ENCODE measurements at places on chromosomes 7 and 10.

DNA sequence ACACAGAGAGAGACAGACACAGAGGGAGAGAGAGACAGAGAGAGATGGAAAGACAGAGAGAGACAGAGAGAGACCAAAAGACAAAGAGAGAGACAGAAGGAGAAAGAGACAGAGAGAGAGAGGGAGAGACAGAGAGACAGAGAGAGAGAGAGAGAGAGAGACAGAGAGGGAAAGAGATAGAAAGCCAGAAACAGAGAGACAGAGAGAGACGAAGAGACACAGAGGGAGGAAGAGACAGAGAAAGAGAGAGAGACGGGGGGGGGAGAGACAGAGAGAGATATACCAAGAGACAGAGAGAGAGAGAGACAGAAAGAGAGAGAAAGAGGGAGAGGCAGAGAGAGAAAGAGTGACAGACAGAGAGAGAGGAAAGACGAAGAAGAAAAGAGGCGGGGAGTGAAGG lies 10.2 kb downstream of the VSTM4 start:
- DNase-seq, result no peak

DNA sequence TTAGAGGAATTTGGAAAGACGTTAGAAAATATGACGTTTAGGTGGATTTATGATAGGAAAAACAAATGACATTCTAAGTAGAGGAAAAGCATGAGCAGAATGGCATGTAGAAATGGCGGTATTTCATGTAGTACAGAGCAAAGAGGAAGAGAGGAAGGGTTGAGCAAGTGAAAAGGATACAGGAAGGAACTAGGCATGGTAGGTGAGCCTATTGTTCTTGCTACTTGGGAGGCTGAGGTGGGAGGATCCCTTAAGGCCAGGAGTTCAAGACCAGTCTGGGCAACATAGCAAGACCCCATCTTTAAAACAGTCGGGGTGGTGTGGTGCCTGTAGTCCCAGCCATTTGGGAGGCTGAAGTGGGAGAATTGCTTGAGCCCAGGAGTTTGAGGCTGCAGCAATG lies 1.2 kb downstream of the GTPBP10 start:
- no peak for DNase-seq

- no peak for DNase-seq
These were observed 25.8 kb downstream of the LAMB4 start for GRCh38 chr7:108104324-108104723.

DNA sequence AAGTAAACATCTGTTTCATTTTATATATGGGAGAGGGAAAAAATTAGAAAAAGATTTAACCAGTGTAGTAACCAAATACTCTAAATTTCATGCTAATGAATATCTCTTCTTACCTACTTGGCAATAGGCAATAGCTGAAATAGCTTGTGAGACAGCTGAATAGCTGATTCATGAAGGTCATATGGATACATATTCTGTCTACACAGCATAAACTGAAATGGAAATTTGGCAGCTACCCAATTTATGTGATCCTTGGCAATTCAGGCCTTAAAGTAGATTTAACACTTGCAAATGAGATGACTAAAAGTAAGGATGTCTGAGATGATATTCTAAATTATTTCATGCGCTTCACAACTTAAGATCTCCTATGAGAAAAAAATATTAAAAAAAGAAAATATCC lies 261.2 kb upstream of the SEMA3A start:
- no peak for DNase-seq

DNA sequence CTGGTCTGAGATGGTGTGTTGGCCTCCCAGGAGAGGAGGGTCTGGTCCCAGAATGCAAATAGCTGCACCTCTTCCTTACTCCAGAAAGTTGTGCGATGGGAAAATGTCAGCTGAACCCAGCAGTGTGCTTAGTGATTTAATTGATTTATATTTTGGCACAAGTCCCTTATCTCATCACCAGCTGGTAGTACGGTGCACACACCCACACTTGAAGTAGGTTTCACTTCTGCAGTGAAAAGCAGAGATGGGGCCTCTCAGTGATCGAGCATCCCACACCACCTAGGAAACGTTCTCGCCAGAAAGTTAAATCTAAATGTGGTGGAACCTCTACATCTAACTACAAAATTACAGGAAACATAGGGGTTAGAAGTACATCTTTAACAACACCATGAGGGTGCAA lies 80.4 kb downstream of the UBE3C start:
- no peak for DNase-seq

DNA sequence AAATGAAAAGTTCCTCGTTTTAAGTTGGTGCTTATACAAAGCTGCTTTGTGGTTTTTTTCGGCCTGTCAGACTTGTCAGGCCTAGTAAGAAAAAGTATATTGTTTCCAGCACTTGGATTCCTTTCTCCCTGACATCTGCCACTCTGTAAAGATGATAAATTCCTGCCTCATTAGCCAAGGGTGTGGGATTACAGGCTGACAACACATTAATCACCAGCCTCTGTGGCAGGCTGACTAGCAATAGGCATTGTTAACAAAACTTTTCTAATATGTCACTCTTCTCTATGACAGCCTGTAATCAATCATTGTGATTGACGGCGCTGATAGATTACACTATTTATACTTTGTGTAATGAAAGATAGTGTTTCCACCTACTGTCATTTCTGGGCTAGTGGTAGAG lies 682.5 kb downstream of the LRMDA start:
- DNase-seq, result peak; percentile 39

GRCh38 chr10:69303632-69304051 lies 25.3 kb downstream of the HK1 start:
- DNase-seq, result no peak

DNA sequence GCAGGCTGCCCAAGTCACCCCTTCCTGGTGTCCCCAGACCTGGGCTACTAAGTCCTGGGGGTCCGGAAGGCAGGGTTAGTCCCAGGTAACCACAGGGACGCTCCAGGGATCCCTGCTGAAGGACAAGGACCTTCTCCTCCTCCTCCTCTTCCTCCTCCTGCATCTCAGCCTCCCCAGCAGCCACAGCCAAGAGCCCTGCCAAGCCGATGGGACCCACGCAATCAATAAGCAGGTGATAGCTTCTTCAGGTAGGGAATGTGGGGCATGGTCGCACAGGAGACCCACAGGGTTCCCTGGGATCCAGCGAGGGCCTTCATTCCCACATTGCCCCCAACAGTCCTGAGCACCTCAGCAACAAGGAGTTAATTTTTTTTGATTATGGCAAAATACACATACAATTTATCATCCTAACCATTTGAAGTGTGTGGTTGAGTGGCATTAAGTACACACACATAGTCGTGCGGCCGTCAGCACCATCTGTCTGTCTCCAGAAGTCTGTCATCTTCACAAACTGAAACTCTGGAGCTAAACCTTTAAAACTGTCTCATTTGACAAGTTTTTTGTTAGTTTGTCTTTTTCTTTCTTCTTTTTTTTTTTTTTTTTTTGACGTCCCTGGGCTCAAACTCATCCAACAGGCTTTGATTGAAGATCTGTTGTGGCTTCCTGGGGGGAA lies 12.1 kb downstream of the CRYGN start:
- no peak for DNase-seq

DNA sequence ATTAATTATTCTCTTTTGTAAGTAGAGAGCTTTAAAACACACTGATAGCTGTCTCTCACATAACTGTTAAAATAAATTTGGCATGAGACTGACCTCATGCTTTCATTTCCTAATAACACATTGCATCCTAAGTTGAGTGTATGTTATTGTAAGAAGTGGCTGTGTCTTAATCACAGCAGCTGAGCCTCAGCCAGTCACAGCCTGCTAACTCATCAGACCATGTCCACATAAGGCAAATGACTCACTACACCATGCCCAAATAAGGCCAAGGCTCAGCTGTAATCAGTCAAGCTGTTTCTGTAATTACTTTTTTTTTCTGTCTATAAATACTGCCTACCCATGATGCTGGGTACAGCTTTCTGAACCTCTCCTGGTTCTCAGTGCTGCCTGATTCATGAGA lies 860.9 kb downstream of the XPNPEP1 start:
- no peak for DNase-seq

GRCh38 chr7:100122067-100122466 lies 2.6 kb downstream of the CNPY4 start:
- DNase-seq, result no peak

DNA sequence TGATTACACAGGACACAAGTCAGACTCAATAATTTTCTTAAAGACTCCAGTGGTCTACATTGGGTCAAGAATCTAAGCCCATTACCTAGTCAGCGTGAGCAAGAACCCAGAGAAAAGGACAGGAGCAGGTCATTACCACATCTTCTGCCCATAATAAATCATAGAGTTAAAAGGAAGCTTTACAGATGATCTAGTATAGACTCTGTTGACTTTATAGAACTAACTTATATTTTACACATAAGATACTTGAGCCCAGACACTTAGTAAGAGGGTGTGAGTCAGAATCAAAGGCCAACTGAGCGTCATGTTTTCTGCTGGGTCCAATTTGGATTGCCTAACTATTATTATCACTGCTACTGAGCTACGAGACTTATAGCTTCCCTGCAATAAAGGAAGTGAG lies 206.1 kb upstream of the NPSR1 start:
- no peak for DNase-seq

DNA sequence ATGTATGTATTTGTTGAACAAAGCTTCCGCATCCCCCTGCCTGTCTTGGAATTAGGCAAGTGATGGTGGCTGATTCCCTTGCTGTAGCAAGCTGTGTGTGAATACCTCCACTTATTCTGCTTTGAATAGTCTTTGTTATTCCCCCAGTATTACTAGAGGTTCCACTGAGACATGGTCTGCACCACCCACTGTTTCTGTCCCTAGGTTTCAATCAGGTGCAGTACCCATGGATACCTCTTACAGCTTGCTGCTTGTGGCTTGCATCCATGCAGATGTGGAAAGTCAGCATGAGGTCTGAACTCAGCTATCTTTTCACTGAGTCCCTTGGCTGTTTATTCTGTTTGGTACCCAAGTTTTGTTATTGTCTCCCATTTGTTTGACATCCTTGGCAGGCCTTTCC lies 447.4 kb downstream of the GRM8 start:
- no peak for DNase-seq

GRCh38 chr7:93646538-93646937 lies 72.0 kb upstream of the CALCR start:
- no peak for DNase-seq

- no peak for DNase-seq
These were observed 1.8 kb upstream of the IGF2BP3 start for GRCh38 chr7:23472046-23472445.

DNA sequence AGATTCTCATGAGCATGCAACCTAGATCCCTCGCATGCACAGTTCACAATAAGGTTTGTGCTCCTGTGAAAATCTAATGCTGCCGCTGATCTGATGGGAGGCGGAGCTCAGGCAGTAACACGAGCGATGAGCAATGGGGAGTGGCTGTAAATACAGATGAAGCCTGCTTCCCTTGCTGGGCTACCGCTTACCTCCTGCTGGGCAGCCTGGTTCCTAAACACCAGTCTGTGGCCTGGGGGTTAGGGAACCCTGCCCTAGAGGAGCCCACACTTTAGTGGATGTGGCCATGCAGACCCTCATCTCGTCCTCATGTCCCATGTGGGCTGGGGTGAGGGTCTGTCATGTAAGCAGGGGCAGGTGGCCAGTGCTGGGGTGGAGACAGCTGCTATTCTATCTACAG lies 417.6 kb downstream of the GLRX3 start:
- no peak for DNase-seq

DNA sequence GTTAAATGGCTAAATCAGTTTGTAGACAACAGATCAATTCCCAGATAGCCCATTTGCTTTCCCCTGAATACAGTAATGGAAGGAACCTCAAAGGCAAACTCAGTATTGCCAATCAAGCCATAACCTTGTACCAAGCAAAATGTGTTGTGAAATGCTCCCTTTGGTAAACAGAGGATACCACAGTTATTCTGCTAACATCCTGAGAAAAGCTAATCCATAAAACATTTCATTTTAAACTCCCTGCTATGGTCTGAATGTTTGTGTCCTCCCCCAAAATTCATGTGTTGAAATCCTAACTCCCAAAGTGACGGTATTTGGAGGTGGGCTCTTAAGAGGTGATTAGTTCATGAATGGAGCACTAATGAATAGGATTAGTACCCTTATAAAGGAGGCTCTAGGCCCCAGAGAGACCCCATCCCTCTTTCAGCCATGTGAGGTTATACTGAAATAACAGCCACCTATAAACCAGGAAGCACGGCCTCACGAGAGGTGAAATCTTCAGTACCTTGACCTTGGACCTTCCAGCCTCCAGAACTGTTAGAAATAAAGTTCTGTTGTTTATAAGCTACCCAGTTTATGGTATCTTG lies 89.3 kb upstream of the RNF148 start:
- DNase-seq, result no peak

GRCh38 chr7:44891372-44891771 lies 6.0 kb upstream of the PURB start:
- no peak for DNase-seq

- DNase-seq, result no peak
These were observed 6.2 kb downstream of the CLRN3 start for GRCh38 chr10:127886371-127887051.

DNA sequence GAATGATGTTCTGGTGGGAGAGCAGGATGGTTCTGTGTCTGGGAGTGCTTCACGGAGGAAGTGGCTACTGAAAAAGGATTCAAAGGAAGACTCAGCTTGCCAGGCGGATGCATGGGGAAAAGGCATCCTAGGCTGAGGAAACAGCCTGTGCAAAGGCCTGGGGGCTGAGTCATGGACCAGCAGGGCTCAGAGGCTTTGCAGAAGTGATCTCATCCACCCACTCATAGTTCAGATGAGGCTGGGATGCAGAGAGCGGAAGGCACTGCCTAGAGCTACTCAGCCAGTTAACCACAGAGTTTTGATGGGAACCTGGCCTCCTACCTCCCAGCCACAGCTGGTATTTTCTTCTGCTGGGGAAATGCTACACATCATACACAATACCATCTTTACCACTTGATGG lies 15.8 kb upstream of the ADAMTS14 start:
- no peak for DNase-seq

Measured in HEK293T (cell line).